ENCODE measurements at places on chromosomes 1 and 21. TPM values are rescaled to one million over a fixed set of nuclear protein-coding genes. Genes with fewer than 3 reads are reported as not detected.
A peak's percentile ranks its signal among the peaks of the same experiment; 100 is the strongest.

LAMC2 gene
- 4.0 TPM for total RNA-seq

DNA sequence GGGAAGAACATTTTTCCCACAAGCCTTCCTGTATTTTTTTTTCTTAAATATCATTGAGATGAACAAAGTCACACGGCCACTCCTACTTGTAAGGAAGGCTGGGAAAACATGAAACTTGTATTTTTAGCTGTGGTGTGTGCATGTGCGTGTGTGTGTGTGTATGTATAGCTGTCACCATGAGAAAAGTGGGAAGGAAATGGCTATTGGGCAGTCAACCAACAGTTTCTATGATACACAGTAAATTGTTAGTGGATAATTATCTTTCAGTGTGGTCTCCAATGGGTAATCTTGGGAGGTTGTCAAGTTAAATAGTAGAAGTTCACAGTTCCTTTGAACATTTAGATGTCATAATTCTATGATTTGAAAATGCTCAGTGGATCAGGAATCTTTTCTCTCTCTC is 132.7 kb upstream of the USP24 start:
- no peaks in the 10 kb centered on the region for H3K36me3 ChIP-seq
- H3K27ac ChIP-seq: no peak overlapping the region
- no peak overlapping the region for H3K4me3 ChIP-seq

C8A gene
- total RNA-seq: not detected

CD48 gene
- total RNA-seq: not detected

DNA sequence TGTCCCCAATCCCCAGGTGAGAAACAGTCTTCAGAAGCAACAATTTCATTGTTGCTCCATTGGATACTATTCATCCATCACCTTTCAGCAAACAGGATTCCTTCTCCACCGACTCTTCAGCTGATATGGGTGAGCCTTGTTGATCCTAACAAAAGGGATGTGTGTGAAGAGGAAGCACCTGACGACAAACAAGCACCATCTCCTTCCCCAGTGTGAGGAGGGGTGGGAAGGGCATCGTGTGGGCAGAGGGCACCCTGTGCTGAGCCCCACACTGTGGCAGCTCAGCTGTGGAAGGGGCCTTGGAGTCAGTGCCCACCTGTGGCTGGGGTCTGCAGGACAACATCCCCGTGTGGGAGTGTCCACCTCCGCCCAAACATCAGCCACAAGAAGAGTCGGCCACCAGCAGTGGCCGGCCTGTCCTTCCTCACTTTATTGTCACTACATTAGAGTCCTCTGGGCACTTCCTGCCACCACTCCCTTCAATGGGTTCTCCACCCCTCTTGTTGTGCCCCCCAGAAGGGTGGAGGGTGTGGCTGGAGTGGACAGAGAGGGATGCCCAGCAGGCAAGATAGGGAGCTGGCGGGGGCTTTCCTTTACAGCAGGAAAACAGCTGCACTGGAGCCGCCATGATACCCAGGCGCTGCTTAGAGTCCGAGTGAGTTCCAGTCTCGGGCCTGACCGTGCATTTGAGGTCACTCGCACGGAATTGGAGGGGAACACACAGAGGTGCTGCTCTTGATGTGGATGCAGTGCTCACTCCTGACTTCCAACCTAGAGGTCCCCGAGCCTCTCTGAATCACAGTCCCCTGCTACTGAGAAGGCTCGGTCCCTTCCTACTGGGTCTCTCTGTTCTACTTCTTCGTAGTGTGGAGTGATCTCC is 40.9 kb downstream of the VPS26C start:
- no peak for DNase-seq
- peaks cover 2% of the 10 kb centered on the region for H3K4me1 ChIP-seq
- H3K4me3 ChIP-seq: no peak overlapping the region
- H3K27me3 ChIP-seq: no peaks in the 10 kb centered on the region
- peaks cover 8% of the 10 kb centered on the region for H3K36me3 ChIP-seq

CYP4A22 gene
- total RNA-seq: not detected

- DNase-seq: peak; percentile 53
- H3K4me1 ChIP-seq: no peaks in the 10 kb centered on the region
- no peak overlapping the region for H3K27ac ChIP-seq
- no peak overlapping the region for H3K4me3 ChIP-seq
Observed at GRCh38 chr1:61301824-61302657, 219.7 kb downstream of the NFIA start.

DNA sequence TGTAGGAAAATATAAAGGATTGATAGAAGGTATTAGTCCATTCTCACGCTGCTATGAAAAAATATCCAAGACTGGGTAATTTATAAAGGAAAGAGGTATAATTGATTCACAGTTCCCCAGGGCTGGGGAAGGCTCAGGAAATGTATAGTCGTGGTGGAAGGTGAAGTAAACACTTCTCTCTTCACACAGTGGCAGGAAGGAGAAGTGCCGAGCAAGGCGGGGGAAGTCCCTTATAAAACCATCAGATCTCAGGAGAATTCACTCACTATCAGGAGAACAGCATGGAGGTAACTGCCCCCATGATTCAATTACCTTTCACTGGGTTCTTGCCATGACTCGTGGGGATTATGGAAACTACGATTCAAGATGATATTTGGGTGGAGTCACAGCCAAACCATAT is 1806.0 kb downstream of the MRPL39 start:
- H3K4me1 ChIP-seq: no peaks in the 10 kb centered on the region
- DNase-seq: no peak
- H3K27ac ChIP-seq: no peak overlapping the region
- H3K36me3 ChIP-seq: no peaks in the 10 kb centered on the region
- no peaks in the 10 kb centered on the region for H3K27me3 ChIP-seq

Data from endothelial cell of umbilical vein (primary cell).